ENCODE measurements at places on chromosomes 4 and X.
A peak's percentile ranks its signal among the peaks of the same experiment; 100 is the strongest.

- DNase-seq, result peak; percentile 68
Observed at GRCh38 chrX:9341291-9342201, 123.3 kb upstream of the TBL1X start.

GRCh38 chrX:39935411-39936064, 162.2 kb downstream of the BCOR start:
- no peak for DNase-seq

GRCh38 chrX:120534413-120535205, 26.2 kb downstream of the CUL4B start:
- no peak for DNase-seq

DNA sequence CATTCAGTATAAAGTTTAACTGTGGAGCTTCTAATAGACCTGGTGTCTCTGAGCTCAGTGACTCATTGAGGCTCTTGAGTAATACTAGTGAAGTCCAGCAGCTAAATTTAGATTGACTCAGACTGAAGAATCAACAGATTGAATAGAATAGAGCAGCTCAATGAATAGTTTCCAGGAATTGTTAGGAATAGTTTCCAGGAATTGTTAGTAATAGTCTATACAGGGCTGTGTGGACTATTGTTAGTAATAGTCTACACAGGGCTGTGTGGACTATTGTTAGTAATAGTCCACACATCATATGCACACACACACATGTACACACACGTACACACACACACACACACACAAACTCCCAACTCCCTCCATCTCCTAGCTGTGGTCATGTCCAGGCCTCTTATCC, 3.0 kb downstream of the GIMD1 start:
- no peak for DNase-seq

GRCh38 chr4:126850286-126850685, 782.5 kb upstream of the INTU start:
- no peak for DNase-seq

- DNase-seq, result no peak
Observed at GRCh38 chr4:53313510-53313909, 52.4 kb downstream of the SCFD2 start.

- DNase-seq, result peak; percentile 43
Observed at GRCh38 chr4:76748649-76749048, 149.3 kb downstream of the SOWAHB start.

- no peak for DNase-seq
Observed at GRCh38 chrX:26789751-26790150, 573.8 kb downstream of the MAGEB5 start.

- DNase-seq, result no peak
Observed at GRCh38 chr4:139558235-139559088, 2.4 kb upstream of the SETD7 start.

DNA sequence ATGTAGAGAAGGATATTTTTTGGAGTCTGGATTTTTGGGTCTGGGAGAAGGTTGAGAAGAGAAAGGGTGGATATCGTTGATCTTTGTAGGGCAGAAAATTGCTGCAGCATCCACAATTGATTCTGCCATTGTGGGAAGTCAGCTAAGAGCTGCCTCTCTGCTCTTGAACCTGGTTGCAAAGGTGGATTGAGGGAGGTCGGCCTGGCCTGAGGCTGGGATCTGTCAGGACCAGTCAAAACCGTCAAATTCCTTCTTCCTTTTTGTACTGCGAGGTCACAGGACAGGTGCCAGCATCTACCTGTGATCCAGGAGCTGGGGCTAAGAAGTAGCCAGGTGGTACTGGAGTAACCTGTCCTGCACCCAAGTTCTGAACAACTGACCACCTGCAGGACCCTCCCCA, 93.7 kb downstream of the SHOX start:
- DNase-seq, result no peak

- DNase-seq, result no peak
Observed at GRCh38 chr4:56118055-56118454, 169.3 kb downstream of the CEP135 start.

- no peak for DNase-seq
Observed at GRCh38 chrX:142095651-142096245, 109.3 kb downstream of the MAGEC2 start.

GRCh38 chrX:13377550-13377934, 57.7 kb upstream of the ATXN3L start:
- DNase-seq, result no peak

GRCh38 chrX:123740006-123740405, 7.2 kb upstream of the THOC2 start:
- DNase-seq, result no peak

DNA sequence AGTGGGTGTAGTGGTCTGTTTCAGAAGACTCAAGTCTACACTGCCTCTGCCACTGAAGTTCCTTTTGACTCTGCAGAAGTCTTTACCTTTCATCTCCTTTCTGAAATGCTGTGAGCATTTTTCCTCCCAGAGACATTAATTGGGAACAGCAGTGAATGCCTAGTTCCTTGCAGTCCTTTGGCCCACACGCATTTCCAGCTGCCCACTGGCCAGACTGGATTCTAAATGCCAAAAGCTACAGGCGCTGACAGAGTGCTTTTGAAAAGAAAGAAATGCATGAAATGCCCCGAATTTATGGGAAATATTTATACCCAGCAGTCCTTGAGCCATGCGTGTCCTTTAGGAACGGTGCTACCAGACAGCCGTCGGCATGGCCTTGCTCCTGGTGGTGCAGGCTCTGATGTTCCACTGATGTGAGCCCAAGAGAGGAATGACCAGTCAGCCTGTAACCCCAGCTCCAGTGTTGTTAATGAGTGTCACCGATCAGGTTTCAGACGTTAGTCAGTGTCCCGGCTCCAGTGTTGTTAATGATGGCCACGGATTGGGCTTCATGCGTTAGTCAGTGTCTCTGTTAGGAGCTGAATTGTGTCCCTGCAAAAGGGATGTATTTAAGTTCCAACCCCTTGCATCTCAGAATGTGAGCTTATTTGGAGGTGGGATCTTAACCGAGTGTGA, 132.6 kb downstream of the TBL1X start:
- no peak for DNase-seq

- DNase-seq, result no peak
Observed at GRCh38 chr4:105944540-105944939, 49.3 kb downstream of the NPNT start.

- no peak for DNase-seq
Observed at GRCh38 chr4:177660223-177660622, 218.0 kb upstream of the AGA start.

- no peak for DNase-seq
Observed at GRCh38 chr4:129092631-129093190, 628 bp downstream of the SCLT1 start.

DNA sequence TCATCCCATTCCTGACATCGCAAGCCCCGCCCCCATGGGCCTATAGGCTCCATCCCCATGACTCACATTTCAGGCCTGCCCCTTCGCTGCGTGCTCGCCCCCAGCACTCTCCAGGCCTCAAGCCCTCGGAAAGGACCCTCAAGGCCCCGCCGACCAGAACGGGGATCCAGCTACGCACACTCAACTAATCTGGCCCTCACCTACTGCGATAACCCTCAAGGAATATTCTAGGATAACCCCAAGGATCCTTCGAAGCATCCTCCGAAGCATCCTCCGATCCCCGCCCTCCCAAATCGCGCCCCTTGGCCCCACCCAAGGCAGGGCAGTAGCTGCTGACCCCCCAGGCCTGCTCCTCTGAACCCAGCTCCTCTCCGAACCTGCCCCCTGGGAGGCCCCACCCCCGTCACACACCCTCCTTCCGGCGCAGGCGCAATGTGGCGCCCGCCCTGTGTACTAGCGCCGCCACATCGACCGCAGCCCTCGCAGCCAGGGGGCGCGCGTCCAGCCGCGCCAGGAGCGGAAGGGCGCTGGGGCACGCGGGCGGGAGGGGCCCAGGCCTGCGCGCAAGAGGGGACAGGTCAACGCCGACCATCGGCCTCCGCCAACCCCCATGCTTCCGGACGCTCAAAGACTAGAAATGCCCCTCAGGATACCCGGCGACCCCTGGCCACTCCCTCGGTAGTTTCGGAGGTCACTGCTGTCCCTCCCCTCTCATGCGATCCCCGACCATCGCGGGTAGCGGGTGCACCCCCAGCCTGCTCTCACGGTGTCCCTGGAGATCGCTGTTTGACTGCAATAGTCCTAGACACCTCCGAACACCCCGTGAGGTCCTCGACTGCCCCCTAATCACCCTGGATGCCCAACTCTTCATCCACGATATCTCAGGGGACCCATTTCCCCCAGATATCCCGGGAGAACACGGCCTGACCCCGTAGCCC, 6.4 kb upstream of the MAGIX start:
- peak; percentile 87 for DNase-seq

GRCh38 chr4:26330186-26330787, 9.5 kb downstream of the RBPJ start:
- DNase-seq, result peak; percentile 42

DNA sequence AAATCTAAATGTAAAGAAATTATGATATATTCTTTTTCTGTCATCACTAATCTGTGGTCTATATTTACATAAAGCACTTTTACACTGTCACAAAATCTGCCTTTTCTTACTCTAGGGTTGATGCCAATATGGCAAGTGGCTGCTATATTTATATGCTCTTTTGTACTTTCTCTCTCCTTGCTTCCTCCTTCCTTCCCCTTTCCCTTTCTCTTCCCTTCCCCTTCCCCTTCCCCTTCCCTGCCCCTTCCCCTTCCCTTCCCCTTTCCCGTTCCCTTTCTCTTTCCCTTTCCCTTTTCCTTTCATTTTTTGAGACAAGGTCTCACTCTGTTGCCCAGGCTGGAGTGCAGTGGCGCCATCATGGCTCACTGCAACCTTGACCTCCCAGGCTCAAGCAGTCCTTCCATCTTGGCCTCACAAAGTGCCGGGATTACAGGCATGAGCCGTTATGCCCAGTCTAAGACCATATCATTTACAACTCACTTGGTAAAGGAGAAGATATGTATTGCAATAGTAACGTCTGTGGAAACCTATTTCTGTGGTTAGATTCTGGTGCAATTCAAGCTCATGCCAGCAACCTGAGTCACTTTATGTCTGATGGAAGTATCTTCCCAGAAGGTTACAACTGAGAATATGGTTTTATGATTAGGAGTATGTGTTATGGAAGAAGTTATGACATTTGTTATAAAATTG, 13.9 kb upstream of the PLAC8 start:
- no peak for DNase-seq

DNA sequence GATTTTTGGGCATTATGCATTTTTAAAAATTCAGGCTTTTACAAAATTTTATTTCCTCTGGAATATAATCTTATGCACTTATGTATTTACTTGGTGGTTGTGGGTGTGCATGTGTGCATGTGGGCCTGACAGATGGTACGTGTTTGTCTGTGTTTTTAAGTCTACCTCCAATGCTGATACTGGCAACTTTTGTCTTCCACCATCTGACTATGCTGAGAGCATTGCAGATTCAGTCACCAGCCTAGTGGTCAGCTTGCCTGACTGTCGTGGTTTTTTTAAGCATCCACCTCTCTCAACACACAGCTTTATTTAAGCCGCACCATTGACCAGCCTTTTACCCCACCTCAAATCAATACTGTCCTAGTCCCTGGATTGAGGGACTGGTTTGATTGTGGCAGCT, 37.1 kb downstream of the FSTL5 start:
- no peak for DNase-seq

- no peak for DNase-seq
Observed at GRCh38 chrX:117010243-117010642, 547.5 kb upstream of the CT83 start.

GRCh38 chrX:119419146-119419545, 20.0 kb downstream of the SLC25A43 start:
- DNase-seq, result no peak

DNA sequence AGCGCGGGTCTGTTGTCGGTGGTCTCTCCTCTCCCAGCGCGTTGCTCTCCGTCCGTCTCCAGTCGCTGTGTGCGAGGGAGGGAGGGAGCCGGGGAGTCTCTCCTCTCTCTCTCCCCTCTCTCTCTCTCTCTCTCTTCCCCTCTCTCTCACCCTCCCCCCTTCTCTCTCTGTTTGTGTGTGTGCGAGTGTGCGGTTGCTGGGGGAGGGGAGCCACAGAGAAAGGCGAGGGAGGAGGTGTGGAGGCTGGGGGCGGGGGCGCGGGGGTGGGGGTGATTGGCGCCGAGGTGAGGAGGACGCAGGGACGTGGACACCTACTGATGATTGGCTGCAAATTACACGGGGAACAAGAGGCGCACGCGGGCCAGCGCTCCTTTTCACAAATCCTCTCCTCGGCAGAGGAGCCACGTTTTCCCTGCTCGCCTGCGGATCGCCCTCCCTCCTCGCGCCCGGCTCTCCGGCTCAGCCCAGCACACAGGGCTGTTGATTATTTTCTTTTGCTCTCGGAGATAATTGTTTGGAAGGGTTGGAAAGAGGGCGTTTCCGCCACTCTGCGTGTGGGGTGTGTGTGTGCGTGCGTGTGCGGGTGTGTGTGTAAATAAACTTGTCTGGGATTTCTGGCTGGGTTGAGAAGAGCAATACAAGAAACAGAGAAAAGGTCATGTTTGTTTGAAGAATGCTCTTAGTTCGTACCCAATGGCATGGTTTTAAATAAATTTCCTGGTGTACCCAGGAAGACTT, at the start of gene CXXC4:
TSS of gene CXXC4 (minus strand) at position 73 of the 738 bp plus-strand sequence. CDS start 3,092 bp downstream, outside the sequence.
- DNase-seq, result peak; percentile 69

GRCh38 chr4:99857307-99857706, 36.9 kb downstream of the LAMTOR3 start:
- DNase-seq, result no peak

DNA sequence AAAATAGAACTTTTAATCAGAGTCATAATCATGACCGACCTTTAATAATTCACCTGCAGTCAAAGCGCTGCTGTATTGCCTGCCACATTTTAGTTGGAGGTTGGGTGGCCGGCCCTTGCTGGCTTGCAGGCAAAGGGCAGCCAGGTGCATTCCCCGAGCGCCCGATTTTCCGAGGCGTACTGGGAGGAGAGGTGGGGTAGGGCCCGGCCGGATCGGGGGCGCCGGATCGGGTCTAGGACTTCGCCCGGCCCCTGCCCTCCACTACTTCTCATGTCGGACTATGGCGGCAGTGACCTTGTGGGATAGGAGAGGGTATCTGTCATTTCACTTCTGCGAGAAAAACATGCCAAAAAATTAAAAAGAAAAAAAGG, 2.5 kb upstream of the RS1 start:
- peak; percentile 9 for DNase-seq

All from GM20000 (cell line).